ENCODE measurements at places on chromosomes 2 and 18. TPM values are rescaled to one million over a fixed set of nuclear protein-coding genes. Genes with fewer than 3 reads are reported as not detected.

The UGT1A10 gene
- not detected for total RNA-seq

- DNase-seq, result no peak
- H3K4me3 ChIP-seq, result no peak overlapping the region
Measured at GRCh38 chr2:102550151-102550550, 69.2 kb upstream of the SLC9A2 start.

- H3K4me3 ChIP-seq, result no peak overlapping the region
- no peak overlapping the region for H3K27ac ChIP-seq
Measured at GRCh38 chr2:120712180-120712681, 23.4 kb upstream of the GLI2 start.

- H3K4me3 ChIP-seq, result no peak overlapping the region
- no peaks in the 10 kb centered on the region for H3K36me3 ChIP-seq
- no peak for DNase-seq
- no peaks in the 10 kb centered on the region for H3K27me3 ChIP-seq
- no peaks in the 10 kb centered on the region for H3K4me1 ChIP-seq
Measured at GRCh38 chr2:8475349-8476031, 206.4 kb upstream of the ID2 start.

DNA sequence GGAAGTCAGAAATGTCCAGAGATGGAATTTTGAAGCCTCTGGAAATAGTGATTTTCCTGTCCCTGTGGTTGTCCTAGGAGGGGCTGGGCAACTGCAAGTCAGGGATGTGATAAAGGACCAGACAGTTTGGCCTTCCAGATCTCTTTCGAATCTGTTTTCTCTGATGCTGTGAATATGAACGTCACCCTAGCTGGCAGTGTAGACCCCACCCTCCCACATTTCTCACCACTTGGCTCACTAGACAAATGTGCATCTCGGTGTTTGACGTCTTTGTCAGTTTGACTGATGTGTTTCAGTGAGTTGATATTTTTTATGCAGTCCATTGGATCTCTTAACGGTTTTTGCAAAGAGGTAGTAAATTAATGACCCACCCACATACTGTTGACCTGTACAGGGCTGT is 301.2 kb downstream of the TNS1 start:
- DNase-seq, result no peak
- H3K4me3 ChIP-seq, result no peak overlapping the region
- H3K36me3 ChIP-seq, result no peaks in the 10 kb centered on the region
- peaks cover 16% of the 10 kb centered on the region for H3K4me1 ChIP-seq
- no peak overlapping the region for H3K27ac ChIP-seq

- H3K27ac ChIP-seq, result no peak overlapping the region
- no peaks in the 10 kb centered on the region for H3K27me3 ChIP-seq
- H3K4me1 ChIP-seq, result no peaks in the 10 kb centered on the region
- H3K4me3 ChIP-seq, result no peak overlapping the region
- no peak for DNase-seq
Measured at GRCh38 chr2:12192762-12193161, 446.3 kb downstream of the LPIN1 start.

DNA sequence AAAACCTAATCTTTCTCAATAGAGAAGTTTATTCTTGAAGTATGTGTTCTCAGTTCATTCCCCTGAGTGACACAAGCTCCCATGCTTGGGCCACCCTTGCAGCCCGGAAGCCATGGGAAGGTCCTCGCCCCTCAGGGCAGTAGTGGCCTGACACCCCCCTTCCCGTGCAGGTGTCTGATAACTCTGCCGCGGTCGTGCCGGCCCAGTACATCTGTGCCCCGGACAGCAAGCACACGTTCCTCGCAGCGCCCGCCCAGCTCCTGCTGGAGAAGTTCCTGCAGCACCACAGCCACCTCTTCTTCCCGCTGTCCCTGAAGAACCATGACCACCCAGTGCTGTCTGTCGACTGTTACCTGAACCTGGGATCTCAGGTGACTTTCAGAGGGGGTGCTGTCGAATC is 32.4 kb downstream of the NTSR2 start:
- H3K27ac ChIP-seq, result no peak overlapping the region
- H3K4me1 ChIP-seq, result no peaks in the 10 kb centered on the region
- H3K27me3 ChIP-seq, result no peaks in the 10 kb centered on the region
- no peak for DNase-seq

DNA sequence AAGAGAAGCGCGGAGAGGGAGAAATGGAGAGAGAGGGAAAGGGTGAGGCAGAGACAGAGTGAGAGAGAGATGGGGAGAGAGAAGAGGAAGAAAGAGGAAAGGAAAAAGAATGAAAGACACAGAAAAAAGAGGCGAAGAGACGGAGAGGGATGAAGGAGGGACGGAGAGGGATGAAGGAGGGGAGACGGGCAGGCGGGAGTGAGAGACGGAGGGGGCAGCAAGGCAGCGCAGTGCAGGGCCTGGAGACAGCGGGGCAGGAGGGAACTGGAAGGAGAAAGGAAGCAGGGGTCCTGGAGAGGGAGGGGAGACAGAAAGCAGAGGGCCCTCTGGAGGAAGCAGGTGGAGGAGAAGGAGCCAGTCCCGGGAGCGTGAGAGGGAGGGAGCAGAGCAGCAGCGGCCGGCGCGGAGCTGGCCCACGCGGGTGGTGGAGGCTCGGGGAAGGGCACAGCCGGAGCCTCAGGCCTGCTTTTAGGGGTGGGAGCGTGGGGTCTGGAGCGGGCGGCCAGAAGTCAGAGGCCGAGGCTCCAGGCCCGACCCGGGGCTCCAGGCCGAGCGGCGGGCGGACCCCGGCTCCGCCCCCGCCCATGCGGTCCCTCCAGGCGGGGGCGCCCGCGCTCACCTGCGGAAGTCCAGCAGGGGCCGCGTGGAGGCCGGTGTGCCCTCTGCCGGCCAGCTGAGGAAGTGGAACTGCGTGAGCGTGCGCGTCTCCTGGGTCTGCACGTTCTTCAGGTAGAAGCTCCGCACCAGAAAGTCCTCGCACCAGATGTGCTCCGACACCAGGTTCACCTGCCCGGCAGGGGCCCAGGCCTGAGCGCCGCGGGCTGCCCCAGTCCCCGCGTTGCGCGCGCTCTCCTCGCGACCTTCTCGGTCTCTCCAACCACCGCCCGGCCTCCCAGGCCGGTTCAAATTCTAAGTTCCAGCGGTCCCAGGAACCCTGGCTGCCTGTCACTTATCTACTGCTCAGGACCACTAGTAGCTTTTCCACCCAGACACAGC is 14.5 kb downstream of the PTPRN start:
- peak overlapping the region; percentile 32 for H3K4me3 ChIP-seq
- H3K4me1 ChIP-seq, result no peaks in the 10 kb centered on the region

The RAD51AP2 gene
- total RNA-seq, result not detected

GRCh38 chr2:60987041-60987440 is 30.5 kb upstream of the PEX13 start:
- no peak overlapping the region for H3K27ac ChIP-seq
- no peak for DNase-seq
- no peaks in the 10 kb centered on the region for H3K4me1 ChIP-seq
- H3K36me3 ChIP-seq, result no peaks in the 10 kb centered on the region
- H3K4me3 ChIP-seq, result no peak overlapping the region

DNA sequence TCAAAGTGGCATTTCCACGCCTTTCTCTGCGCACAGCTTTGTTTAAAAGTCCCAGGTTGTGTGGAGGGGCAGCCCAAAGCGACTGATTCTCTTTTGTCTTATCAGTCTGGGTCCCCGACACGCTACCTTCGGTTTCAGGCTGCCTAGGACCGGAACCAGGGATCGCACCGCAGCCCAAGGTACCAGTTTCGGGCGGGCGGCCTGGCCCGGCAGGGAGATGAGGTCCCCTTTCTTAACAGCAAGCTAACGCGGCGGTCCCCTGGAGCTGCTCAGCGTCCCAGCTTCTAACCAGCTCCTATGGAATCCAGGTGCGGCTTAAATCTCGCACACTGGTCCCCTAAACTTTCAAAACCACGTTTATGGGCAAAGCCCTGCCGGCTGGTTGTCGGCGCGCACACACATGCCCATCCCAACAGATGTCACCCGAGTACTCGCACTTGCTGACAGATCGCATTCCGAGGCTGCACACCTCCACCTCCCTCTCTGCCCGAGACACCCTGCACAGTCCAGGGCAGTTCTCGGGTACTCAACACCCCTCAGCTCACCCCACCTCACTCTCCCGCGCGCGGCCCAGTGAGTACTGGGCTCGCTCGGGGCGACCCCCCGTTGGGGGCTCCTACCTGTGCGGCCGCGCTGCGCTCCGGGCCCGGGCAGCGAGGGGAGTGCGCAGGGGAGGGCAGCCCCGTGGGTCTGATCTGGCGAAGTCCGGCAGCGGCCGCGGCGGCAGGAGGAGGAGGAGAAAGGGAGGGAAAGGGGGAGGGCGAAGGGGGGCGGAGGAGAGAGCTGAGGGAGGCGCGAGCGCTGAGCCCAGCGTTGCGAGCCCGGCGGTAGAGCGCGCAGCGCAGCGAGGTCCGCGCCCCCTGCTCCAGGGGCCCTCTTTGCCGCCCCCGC is at the start of gene EFEMP1:
Gene EFEMP1 (minus strand): TSS at position 692 of the 891 bp plus-strand sequence. CDS start 1,342 bp downstream, outside the sequence.
- no peaks in the 10 kb centered on the region for H3K36me3 ChIP-seq
- no peaks in the 10 kb centered on the region for H3K4me1 ChIP-seq
- peak within 1 kb of the TSS; percentile 54 for H3K27ac ChIP-seq
- H3K4me3 ChIP-seq, result peak within 1 kb of the TSS; percentile 84

DNA sequence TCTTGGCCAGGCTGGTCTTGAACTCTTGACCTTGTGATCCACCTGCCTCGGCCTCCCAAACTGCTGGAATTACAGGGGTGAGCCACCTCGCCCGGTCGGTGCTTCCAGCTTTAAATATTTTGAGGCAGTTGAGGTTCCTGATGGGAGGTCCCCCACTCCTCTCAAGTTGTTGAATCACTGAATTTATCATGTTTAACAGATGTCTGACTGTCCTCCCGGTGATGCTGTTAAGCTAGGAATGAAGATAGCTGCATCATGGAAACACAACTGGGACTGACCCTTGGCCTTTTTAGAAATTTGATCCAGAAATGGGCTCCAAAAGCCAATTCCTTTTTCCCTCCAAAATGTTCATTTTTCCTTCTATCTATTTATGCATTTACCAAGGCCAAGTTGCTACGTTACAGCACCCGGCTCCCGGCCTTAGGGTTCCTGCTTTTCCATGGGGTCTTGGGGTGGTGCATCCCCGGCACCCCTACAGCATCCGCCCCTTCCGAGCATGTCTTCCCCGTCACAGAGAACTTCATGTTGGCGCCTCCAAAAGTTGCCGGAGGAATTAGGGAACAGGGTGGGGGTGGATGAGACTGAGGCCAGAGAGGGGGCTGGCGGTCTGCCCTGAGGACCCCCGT is 43.9 kb downstream of the PAX8 start:
- no peak for DNase-seq
- no peaks in the 10 kb centered on the region for H3K4me1 ChIP-seq
- no peak overlapping the region for H3K27ac ChIP-seq
- peak overlapping the region; percentile 36 for H3K4me3 ChIP-seq
- H3K27me3 ChIP-seq, result no peaks in the 10 kb centered on the region

DNA sequence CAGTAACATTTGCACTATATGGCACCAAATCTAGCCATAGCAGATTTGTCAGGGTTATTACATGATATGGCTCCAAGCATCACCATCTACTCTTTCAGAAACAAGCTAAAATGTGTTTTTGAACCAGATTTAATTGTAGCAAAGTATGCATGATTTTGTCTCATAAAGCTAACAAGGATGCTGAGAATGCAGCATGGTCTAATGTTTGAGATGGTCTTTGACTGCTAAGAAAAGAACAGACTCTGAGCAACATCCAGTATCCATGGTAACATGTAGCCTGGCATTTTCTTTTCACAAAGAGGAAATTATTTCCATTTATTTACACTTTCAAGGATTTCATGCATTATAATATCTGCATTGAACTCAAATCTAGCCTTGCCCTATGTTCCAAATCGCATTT is 206.5 kb downstream of the PDE1A start:
- DNase-seq, result no peak
- H3K27ac ChIP-seq, result no peak overlapping the region
- H3K27me3 ChIP-seq, result no peaks in the 10 kb centered on the region
- no peaks in the 10 kb centered on the region for H3K4me1 ChIP-seq
- no peaks in the 10 kb centered on the region for H3K36me3 ChIP-seq

GRCh38 chr2:239277401-239278085 is 123.3 kb downstream of the HDAC4 start:
- no peak overlapping the region for H3K27ac ChIP-seq
- H3K36me3 ChIP-seq, result no peaks in the 10 kb centered on the region
- H3K4me1 ChIP-seq, result no peaks in the 10 kb centered on the region
- H3K4me3 ChIP-seq, result no peak overlapping the region

The NGEF gene
- 3.1 TPM for total RNA-seq

GRCh38 chr2:170846314-170846713 is 29.6 kb downstream of the GAD1 start:
- no peak overlapping the region for H3K4me3 ChIP-seq
- no peaks in the 10 kb centered on the region for H3K4me1 ChIP-seq

All from aorta (tissue), 5 donors.